AG10803 (cell line): ENCODE measurements at places on chromosomes 13 and 19.

DNA sequence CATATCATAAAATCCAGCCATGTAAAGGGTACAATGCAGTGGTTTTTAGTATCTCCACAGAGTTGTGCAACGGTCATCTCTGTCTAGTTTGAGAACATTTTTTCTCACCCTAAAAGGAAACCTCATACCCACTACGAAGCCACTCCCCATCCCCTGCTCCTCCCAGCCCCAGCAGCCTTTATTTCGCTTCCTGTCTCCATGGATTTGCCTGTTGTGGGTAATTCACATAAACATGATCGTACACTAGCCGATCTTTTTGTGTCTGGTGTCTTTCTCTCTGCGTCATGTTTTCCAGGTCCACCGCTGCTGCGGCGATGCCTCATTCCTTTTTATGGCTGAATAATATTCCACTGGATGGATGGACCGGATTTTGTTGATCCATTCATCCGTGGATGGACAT, 28.6 kb downstream of the BICRA start:
- peak; percentile 85 for DNase-seq

- DNase-seq: peak; percentile 58
Observed at GRCh38 chr19:2475018-2475701, 767 bp upstream of the GADD45B start.

- peak; percentile 65 for DNase-seq
Observed at GRCh38 chr13:74450964-74451363, 316.8 kb upstream of the KLF12 start.

DNA sequence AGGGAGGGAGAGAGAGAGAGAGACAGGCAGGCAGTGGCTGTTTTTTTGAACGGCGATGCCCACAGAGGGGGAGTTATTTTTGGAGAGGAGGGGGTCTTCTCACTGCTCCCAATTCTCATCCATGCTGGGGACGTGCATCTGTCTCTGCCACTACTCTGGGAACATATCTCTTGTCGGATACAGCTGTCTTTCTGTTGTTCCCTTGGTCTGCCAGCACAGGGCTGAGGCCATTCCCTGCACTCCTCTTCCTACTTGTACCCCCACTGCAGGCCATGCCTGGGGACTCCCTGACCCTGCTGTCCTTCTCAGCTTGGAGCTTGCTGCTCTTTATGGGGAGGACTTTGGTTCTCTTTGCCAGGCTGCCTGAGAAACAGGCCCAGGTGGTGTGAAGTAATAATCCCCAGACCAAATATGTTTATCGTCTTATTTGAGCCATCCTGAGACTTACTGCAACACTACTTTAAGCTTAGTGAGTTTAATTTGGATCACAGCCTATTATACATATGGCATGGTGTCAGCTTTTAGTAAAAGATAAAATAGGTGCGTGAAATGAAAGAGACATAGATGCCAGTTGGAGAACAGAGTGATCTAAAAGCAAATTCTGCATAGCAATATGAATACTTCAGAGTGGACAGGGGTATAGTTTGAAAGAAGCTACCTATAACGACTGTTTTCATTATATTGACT, 19.1 kb downstream of the LRCH1 start:
- DNase-seq: no peak

GRCh38 chr19:1568320-1569019, at the start of gene MEX3D:
TSS of gene MEX3D (minus strand) at chr19:1568325. CDS start at chr19:1568058, 267 bp downstream.
- DNase-seq: peak; percentile 56

- no peak for DNase-seq
Observed at GRCh38 chr13:100230769-100231149, 141.9 kb downstream of the PCCA start.

- DNase-seq: peak; percentile 17
Observed at GRCh38 chr13:31072041-31072440, 89.7 kb downstream of the HSPH1 start.
